ENCODE measurements at places on chromosomes 1 and 21.

DNA sequence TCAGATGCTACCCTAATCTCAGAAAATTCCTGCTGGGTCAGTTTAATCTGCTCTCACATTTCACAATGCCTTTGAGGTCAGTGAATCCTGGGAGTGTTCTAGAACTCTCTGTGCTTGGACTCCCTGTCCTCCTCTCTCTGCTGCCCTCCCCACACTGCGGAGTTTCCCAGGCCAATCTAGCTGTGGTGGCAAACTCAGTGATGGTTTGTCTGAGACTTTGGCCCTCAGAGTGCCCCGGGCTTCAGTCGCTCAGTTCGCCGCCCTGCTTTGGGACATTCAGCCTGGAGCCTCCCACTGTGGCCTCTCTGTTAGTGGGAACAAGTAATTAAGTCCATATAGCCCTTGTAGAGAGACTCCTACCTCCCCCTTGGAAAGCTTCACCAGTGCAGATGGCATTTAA, 7.1 kb downstream of the C1orf226 start:
- no peak for DNase-seq

DNA sequence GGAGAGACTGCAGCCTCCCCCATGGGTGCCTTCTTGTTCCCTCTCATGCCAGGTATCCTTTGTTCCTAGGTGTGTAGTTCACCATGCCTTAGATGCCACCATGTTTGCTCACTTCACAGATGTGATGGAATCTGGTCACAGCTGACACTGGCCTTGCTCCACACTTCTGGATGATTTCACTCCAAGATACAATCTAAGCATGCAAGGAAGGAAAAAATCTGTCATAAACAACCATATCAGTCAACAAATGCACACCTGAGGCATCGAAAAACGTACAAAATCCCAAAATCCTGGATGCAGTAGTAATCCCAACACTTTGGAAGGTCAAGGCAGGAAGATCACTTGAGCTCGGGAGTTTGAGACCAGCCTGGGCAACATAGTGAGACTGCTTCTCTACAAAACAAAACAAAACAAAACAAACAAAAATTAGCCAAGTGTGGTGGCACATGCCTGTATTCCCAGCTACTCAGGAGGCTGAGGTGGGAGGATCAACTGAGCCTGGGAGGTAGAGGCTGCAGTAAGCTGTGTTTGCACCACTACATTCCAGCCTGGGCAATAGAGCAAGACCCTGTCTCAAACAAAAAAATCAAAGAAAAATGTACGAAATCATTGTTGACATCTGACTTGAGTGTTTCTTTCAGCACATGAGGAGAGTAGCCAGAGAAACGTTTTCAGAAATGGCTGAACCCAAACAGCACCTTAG, 17.1 kb upstream of the PTPRF start:
- no peak for DNase-seq

DNA sequence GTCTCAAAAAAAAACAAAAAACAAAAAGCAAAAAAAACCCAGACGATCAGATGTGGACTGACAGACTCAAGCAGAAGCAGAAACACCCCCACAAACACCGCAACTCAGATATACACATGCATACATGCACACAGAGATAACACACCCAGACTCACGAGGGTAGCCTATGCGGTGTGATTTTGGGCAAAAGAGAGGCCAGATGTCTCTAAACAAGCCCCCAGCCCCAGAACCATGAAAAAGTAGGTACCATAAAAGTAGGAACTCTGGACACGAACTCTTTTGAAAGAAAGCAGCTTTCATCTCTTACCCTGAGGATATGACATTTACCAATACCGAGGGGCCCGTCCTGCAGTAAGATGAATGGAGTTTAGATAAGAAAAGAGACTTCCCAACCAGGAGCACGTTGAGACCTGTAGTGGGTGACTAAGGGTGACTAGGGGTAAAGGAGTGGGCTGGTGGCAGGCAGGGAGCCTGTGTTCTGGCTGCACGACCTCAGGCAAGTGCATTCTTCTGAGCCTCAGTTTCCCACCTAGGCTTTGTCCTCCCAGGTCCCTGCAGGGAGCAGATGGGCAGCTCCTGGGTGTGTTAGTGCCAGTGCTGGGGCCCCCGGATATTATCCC, 1.5 kb upstream of the TINAGL1 start:
- no peak for DNase-seq

- DNase-seq, result no peak
These were observed 53.6 kb upstream of the SPOCD1 start for GRCh38 chr1:31869449-31869848.

DNA sequence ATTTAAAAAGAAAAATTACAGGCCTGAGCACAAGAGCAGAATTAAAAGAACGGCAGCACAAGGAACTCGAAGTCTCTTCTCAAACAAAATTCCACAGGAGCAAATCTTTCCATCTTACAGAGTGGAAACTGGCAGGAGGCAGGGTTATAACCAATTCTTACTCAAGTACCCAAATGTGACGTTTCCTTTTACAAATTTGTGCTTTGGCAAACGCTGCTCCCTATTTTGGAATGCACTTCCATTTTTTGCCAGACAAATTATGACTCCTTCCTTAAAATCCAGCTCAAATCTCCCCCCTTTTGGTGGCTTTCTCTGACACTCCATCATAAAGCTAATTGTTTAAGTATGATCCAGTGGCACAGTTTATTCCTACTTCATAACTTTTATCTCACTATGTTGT, 7.8 kb downstream of the ERI3 start:
- no peak for DNase-seq

GRCh38 chr1:186618401-186619170, 61.6 kb downstream of the PTGS2 start:
- peak; percentile 27 for DNase-seq

- DNase-seq, result no peak
These were observed 16.7 kb upstream of the LYST start for GRCh38 chr1:235883261-235883927.

Measured in stimulated activated CD4-positive, alpha-beta T cell treated with anti-CD3 and anti-CD28 coated beads, Interleukin-12 subunit alpha, Interleukin-12 subunit beta, amount 100 ng/mL, for 4 hours (primary cell).